ENCODE measurements at places on chromosomes 16 and 17. TPM values are rescaled to one million over a fixed set of nuclear protein-coding genes. Genes with fewer than 3 reads are reported as not detected.

KCNJ2 gene
- 10.1 TPM for total RNA-seq

TM4SF5 gene
- not detected for total RNA-seq

CCDC144A gene
- 20.9 TPM for total RNA-seq

CTCF gene
- 31.1 TPM for total RNA-seq

SGCA gene
- total RNA-seq, result 31.3 TPM

PRPF8 gene
- 87.6 TPM for total RNA-seq

SMIM36 gene
- total RNA-seq, result 1.9 TPM

ZACN gene
- 1.7 TPM for total RNA-seq

PRDM7 gene
- total RNA-seq, result 2.2 TPM

SLFN14 gene
- 4.8 TPM for total RNA-seq

PDILT gene
- not detected for total RNA-seq

AGRP gene
- not detected for total RNA-seq
